ENCODE measurements at places on chromosomes 6 and 20.
A peak's percentile ranks its signal among the peaks of the same experiment; 100 is the strongest.

DNA sequence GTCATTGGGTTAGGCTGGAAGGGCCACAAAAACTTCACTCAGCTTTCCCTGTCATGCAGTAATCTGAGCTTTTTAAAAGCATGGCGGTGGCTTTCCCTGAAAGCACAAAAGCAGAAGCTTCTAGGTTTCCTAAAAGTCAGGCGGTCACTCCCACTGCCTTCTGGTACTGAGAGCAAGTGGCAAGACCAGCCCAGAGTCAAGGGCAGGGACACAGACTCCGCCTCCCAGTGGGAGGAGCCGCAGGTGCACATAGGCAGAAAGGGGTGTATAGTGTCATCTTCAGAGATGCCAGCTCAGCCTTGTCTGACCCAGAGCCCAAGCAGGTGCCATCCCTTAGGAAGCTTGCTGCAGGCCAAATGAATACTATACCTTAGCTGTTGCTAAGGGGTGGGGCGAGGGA, 18.0 kb upstream of the PACSIN1 start:
- peak; percentile 48 for ATAC-seq

- ATAC-seq, result peak; percentile 66
Observed at GRCh38 chr20:21548390-21549035, 34.6 kb upstream of the NKX2-2 start.

DNA sequence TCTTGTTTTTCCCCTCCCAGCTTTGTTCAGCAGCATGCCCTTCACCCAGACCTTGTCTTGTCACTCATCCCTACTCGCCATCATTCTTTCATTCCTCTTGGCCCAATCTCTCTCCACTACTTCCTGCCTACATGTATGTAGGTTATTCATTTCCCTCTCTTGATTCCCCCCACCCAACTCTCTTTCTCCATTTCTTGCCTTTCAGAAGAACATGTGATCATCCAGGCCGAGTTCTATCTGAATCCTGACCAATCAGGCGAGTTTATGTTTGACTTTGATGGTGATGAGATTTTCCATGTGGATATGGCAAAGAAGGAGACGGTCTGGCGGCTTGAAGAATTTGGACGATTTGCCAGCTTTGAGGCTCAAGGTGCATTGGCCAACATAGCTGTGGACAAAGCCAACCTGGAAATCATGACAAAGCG, 2.6 kb downstream of the HLA-DRA start:
- ATAC-seq, result no peak

DNA sequence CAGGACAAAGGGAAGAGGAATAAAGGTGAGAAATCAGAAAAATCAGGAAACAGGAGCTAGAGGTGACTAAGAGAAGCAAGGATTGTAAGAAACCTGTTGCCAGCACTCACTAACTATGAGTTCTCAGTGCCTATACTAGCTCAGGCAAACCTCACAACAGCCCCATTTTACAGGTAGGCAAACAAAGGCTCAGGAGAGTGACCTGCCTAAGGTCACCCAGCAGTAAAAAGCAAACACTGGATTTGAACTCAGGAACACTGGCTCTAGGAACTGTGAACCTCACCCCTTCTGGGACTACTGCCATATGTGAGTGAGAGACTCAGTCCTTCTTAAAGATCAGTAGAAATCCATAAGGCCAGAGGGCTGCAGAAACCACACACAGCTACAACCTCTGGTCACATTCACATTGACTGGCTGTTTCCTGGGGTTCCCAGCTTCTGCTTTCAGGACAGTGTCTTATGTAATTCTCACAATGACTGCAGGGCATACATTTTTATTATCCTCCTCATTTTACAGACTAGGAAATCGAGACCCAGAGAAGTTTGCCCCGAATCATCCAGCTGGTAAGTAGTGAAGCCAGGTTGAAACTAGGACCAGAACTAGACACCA, 80.7 kb upstream of the MAFB start:
- ATAC-seq, result no peak

GRCh38 chr6:96391776-96392360, 129.7 kb upstream of the UFL1 start:
- ATAC-seq, result no peak

DNA sequence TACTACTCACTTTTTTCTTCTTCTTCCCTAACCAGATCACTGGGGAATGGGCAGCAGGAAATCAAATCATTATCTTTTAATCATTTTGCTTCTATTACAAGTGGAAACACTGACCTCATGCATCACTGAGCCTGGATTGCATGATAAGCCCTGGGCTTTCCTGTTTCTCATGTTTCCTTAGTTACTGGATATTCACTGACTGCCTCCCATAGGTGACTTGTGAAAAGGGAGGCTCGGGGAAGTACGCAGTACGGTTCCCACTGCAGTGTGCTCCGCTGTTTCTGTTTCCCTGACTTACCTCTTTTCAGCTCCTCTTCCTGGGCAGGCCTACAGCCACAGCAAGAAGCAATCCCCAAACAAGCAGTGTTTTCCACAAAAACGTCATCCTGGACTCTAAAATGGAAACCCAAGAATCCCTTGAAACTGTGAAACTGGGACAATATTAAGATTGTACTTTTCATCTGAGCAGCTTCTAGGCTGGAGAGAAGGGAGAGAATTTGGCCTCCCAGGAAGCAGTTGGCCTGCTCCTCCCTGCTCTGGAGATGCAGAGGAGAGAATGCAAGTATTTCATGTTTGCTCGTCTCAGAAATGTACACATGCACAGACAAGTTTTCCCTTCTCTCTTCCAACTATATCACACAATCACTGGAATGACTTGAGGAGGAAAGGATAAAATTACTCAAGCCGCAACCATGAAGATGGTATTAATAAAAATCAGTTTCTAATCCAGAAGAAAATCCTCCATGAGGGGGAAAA, 13.1 kb downstream of the BTNL2 start:
- ATAC-seq, result no peak

- no peak for ATAC-seq
Observed at GRCh38 chr20:60760256-60761000, 491.6 kb upstream of the CDH4 start.

DNA sequence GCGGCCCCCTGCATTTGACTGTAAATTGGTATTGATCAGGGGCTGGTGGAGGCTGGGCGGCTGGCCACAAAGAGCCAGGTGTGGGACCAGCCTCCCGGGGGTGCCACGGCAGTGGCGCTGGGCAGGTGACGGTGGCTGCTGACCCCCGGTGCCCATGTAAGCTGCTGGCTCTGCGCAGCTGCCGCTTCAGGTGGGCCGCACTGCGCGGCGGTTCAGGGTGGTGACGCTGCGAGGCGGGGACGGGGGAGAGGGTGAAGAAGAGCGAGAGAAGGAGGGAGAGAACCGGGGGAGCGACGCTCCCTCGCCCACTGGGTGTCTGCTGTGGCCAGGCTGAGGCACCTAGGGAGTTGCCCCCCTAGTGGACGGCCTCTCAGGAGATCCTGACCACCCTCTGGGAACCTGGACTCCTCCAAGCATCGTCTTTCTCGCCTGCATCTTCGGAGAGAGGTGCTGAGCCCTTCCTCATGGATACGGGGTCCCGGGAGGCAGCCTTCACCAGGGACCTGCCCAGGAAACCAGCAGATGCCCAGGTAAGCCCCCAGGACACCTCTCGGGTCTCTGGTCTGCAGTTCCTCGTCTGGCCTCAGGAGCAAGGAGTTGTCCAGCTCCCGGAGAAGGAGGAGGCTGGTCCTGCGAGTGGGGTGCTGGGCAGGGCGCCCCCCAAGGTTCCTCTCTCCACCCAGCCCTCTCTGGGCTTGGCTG, 77.5 kb upstream of the GATA5 start:
- no peak for ATAC-seq

- no peak for ATAC-seq
Observed at GRCh38 chr6:144304223-144304848, 19.2 kb downstream of the UTRN start.

DNA sequence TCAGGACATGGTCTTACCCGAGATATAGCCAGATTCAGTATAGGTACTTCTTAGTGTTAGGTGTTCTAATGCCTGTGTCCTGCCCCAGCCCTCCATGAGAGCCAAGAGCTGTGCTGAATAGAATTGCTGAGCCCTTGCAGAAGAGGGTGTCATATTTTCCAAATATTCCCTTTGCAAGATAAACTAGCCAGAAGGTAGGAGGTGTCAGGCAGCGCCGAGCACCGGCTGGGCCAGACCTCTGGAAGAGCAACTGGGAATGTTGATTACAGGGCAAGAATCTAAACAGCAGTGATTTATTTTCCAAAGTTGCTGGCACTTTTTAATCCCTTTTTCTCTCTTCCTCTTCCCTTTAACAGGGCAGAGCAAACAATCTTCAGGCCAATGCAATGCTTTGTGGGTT, 37.1 kb upstream of the EZR start:
- no peak for ATAC-seq

- ATAC-seq, result no peak
Observed at GRCh38 chr20:49966861-49967260, 15.9 kb upstream of the SNAI1 start.

DNA sequence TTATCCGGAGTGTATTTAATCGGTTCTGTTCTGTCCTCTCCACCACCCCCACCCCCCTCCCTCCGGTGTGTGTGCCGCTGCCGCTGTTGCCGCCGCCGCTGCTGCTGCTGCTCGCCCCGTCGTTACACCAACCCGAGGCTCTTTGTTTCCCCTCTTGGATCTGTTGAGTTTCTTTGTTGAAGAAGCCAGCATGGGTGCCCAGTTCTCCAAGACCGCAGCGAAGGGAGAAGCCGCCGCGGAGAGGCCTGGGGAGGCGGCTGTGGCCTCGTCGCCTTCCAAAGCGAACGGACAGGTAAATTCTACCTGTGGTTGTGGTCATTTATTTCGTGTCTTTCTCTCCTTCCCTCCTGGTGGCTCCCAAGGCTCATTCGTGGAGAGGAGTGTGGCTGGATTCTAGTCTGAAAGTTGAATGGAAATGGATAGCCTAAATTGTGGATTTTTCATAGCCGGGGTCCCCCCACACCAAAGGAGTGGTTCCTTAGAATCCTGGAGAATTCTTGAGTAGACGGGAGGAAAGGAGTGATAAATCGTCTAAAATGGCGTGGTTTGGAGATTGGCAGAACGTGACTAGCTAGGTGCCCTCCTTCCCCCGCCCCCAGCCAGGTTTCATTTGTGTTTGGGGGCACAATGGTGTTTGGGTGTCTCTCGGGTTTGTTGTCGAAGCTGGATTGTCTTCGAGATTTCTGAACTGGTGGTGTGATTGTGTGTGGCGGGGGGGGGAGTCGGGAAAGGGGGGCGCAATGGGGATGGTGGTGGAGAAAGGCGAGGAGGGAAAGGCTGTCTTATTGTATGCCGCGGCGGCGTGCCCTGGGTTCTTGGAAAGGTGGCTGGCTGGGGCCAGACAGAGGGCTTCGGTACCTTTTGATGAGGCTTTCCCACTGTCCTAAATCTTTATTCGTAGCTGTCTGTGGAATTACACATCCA, 673 bp downstream of the MARCKS start:
- no peak for ATAC-seq

GRCh38 chr20:1831096-1831495, 64.1 kb upstream of the SIRPA start:
- no peak for ATAC-seq

DNA sequence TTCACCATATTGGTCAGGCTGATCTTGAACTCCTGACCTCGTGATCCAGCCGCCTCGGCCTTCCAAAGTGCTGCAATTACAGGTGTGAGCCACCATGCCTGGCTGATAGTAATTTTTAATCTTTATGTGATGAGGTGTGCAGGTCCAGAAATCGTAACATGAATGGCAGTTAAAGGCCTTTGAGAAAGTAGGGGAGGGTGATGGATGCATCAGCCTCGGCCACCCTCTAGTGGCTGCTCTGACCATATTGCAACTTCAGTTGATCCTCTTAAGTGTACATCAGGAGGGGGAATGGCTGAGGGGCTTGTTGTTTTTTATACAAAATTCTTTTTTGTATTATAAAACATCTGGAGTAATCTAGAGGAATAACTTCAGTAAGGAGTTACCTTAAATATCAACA, 193.0 kb downstream of the ZFAND3 start:
- peak; percentile 64 for ATAC-seq

- peak; percentile 37 for ATAC-seq
Observed at GRCh38 chr20:6074145-6074561, 20.3 kb upstream of the LRRN4 start.

DNA sequence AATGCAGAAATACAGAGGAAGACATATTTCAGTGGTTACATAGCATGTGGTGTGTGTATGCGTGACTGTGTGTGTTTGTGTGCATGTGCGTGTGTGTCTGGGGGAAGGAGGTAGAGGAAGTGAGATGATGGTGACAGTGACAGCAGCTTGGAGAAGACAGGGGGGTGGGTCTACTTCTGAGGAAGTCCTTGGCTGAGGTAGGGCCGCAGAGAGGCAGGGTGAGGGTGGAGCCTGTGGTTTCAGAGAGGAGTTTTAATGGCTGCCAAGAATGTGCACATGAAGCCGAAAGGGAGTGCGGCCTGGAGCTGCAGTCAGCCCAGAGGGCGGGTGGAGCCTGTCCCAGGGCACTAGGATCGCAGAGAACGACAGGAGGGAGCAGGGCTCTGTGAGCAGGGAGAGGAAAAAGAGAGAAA, 22.7 kb upstream of the RNF24 start:
- ATAC-seq, result peak; percentile 100

GRCh38 chr6:81126150-81126549, 626.3 kb downstream of the TENT5A start:
- ATAC-seq, result no peak

GRCh38 chr6:40543776-40544175, 43.4 kb downstream of the LRFN2 start:
- ATAC-seq, result no peak

All from stimulated activated memory B cell treated with anti-CD40 and anti-IgM and Interleukin-4, amounts not matched to agents 10 μg/mL and 1 μg/mL and 100 μg/mL, for 72 hours (primary cell).